ENCODE measurements at places on chromosomes 13 and 19.

GRCh38 chr19:49599378-49600295 lies 8.7 kb downstream of the PRR12 start:
- no peak for DNase-seq

DNA sequence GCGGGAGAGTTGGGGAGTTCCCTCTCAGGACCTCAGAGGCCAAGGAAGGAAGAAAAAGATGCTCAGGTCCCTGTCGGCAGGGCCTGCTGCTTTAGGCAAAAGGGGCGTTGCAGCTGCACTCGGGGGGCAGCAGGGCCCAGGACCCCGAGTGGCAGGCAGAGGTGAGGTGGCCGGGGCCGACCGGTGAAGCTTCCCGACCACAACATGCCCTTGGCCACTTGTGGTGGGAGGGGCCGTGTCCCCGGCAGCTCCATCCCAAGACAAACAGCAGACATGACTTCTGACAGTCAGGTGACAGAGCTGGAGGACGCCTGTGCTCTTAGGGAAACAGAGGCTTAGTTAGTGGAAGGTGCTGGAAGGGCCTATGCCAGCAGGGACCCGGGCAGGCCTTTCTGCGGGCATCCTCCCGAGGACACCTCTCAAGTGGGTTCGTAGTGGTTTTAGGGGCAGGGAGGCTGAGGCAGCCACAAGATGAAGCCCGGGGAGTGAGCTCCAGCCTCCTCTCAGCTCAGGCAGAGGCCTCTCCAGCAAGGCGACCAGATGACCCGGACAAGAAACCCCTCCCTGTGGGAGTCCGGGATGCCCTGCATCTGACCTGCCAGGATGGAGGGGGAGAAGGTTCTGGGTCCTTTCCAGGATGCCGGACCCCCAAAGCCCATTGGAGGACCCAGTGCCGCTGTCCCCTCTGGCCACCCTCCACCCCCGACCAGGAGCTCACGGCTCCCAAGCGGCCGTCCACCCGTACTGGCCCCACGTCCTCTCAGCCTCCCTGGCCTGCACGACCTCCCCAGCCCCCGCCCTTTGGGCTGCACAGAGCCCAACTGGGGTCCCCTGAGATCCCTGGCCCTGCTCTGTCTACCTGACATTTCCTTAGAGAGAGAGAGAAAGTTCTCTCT lies 24.2 kb downstream of the BTBD2 start:
- no peak for DNase-seq

GRCh38 chr19:38736413-38737280 lies 7.6 kb downstream of the CAPN12 start:
- DNase-seq, result peak; percentile 55

GRCh38 chr13:100506600-100507422 lies 81.8 kb downstream of the GGACT start:
- no peak for DNase-seq

- peak; percentile 17 for DNase-seq
Measured at GRCh38 chr13:27309967-27310598, 39.5 kb downstream of the RASL11A start.

DNA sequence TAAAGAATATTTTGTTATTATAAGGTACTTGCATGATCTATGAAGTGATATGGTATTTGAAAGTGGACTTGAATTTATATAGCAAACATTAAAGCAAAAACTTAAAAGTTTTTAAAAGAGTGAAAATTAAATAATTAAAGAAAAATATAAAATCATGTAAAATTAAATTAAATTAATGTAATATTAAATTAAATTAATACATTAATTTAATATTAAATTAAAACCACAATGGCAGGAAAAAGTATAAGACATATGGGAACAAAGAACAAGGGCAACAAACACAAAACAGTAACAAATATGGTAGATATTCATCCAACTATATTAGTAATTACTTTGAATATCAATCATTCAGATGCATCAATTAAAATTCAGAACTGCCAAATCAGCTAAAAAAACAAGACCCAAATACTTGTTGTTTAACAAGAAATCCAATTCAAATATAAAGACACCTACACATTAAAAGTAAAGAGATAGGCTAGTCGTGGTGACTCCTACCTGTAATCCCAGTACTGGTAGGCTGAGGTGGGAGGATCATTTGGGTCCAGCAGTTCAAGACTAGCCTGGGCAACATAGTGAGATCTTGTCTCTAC lies 992.2 kb upstream of the MIR17HG start:
- no peak for DNase-seq

- DNase-seq, result no peak
Measured at GRCh38 chr19:38744298-38744681, at the start of gene CAPN12. Gene CAPN12 (minus strand): TSS chr19:38744474. CDS start chr19:38744165, 309 bp downstream.

GRCh38 chr13:84362777-84363176 lies 480.5 kb upstream of the SLITRK1 start:
- DNase-seq, result peak; percentile 65

GRCh38 chr13:33069365-33069764 lies 53.1 kb downstream of the KL start:
- DNase-seq, result peak; percentile 6

DNA sequence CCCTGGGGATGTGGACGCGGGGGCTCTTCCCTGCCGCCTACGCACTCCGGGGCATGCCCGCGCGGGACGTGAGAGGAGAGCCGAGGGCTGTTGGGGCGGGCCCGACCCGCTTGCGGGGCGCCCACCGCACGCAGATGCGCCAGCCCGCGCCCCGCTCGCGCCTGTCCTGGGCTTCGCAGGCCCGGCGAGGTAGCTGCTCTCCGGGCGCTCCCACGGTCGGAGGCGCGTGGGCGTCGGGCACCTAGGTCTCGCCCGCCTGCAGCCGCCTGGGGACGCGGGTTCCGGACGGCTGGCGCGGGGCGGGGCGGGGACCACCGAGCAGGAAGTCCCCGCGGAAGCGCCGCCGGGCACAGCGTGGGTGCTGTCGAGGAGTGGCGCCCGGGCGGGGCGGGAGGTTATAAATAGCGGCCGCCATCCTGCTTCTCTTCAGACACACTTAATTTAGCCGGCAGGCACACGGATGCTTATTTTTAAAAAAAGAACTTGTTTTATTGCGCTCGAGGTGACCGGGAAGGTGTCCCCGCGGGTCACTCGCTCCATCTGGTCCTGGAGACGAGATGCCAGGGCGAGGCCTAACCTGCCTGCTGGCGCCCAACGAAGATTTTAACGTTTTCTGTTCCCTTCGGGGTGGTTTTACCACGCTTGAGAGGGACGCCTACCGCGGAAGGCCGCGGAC lies 561 bp upstream of the GJA3 start:
- DNase-seq, result no peak

- peak; percentile 52 for DNase-seq
Measured at GRCh38 chr19:38210458-38210987, 13.5 kb downstream of the DPF1 start.

DNA sequence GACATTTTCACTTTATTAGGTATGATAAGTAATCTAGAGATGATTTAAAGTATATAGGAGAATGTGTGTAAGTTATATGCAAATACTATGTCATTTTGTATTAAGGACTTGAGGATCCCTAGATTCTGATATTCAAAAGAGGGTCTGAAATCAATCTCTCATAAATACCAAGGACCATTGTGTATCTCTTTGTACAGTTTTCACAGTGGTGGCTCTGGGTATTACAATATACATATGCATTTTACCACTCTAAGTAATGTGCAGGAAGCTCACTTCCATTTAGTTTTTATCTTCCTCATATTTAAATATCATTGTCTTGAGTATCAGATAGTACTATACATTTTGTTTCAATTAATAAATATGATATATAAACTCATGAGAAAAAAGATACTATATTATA lies 862.6 kb upstream of the PCDH20 start:
- DNase-seq, result no peak

- no peak for DNase-seq
Measured at GRCh38 chr19:15570420-15570819, 44.6 kb upstream of the CYP4F8 start.

All from fibroblast of skin of right biceps (primary cell).